Central memory CD4-positive, alpha-beta T cell (primary cell): ENCODE measurements at places on chromosomes 4 and X.

DNA sequence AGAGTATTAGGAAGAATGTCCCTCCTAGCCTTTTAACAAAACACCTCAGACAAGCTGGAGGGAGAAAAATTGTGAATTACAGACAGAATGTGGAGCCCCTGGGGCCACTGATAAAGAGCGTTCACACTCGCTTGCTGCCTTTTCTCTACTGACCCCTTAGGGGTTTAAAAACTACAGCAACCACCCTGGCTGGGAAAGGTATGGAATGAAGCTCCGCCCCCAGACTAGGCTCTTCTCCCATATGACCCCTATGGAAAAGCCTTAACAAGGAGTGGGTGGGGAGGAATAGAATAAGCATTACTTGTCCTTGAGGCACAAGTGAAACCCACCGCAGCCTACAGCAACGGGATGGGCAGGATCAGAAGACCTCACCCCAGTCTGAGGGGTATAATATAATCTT, 26.3 kb downstream of the ANKRD50 start:
- DNase-seq = no peak

DNA sequence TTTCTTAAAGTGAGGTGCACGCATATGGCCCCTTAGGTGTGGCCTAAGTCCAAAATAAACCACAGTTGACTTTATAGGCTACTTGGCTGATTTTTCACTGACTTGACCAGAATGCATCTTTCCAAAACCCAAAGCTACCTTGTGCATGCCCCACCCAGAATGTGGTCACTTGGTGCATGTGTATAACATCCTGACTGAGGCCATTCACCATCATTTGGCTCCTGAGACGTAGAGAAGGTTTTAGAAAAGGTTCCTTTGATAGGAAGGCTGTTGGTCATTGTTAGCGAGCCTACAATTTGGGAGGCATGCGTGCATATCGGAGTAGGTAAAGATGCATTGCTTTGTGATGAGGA, 84.6 kb downstream of the PLAC1 start:
- no peak for DNase-seq

- DNase-seq = no peak
These were observed 38.6 kb downstream of the MAGEB17 start for GRCh38 chrX:16205840-16206239.

DNA sequence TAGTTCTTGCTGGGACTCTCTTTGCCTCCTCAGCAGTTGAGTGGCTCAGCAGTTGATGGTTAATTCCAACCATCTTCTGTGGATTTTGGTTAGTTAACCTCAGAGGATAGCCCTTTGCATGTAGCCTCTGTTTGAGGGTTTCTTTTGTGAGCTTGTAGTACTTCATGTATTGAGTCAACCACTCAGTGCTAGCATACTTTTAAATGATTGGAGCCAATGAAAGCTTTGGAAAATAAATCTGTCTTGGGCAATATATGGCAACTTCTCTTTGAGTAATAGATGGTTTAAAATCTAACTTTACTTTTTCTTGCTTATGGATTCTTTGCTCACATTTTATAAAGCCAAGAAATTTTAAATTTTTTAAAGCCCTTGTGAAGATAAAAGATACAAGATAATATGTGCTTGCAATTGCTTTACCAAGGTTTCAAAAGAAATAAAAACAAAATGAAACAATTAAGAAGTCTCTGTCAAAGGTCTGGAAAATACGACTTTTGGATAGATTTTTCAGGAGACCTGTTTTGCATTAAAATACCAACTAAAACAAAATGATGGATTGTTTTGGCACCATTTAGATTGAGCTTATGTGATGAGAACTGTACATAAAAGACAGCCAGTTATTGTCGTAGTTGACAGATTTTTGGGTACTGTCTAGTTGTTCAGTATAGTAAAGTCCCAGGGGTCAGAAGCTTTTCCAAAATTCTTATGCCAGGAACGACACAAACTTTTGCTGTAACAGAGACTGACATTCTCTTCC, 181.9 kb downstream of the SPRY1 start:
- DNase-seq = no peak

- DNase-seq = no peak
These were observed 8.3 kb downstream of the S100G start for GRCh38 chrX:16658284-16658683.

GRCh38 chr4:81565142-81565870, 93.6 kb upstream of the RASGEF1B start:
- DNase-seq = no peak

- DNase-seq = no peak
These were observed 50.1 kb downstream of the RASGEF1B start for GRCh38 chr4:81421346-81422218.

- DNase-seq = no peak
These were observed 165.3 kb downstream of the GLRA2 start for GRCh38 chrX:14694611-14695010.

- no peak for DNase-seq
These were observed 154.5 kb downstream of the ATP10D start for GRCh38 chr4:47639531-47639930.

DNA sequence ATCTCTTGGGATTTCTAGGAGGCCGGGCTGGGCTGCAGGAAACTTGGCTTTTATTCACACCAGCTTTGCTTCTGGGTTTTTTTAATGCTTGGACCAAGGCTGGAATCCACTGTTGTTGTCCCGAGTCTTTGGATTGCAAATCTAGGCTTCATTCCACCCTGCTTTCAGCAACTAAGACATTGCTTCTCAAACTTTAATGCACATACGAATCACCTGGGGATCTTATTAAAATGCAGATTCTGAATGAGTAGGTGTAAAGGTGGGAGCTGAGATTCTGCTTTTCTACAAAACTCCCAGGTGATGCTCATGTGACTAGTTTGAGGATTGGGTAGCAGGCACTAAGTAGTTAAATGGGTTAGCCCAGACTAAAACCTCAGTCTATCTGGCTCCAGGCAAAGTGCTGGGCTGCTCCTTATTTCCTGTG, 39.2 kb upstream of the GPC4 start:
- no peak for DNase-seq

DNA sequence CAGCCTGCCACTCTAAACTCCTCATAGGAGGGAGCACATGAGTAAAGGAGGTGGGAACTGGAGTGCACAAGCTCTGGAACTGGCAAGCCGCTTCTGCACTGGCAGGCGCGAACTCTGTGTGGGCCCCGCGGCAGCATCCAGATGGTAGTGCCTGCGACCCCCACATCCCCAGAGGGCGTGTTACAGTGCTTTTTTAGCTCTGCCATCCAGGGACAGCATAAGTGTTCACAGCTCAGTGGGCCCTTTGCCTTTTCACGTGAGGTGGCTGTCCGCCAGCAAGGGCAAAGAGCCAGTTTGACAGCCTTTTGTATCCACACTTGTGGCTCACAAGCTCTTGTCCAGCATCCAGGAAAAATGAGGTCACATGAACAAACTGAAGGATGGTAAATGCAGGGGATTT, 581.6 kb upstream of the DIAPH2 start:
- no peak for DNase-seq

DNA sequence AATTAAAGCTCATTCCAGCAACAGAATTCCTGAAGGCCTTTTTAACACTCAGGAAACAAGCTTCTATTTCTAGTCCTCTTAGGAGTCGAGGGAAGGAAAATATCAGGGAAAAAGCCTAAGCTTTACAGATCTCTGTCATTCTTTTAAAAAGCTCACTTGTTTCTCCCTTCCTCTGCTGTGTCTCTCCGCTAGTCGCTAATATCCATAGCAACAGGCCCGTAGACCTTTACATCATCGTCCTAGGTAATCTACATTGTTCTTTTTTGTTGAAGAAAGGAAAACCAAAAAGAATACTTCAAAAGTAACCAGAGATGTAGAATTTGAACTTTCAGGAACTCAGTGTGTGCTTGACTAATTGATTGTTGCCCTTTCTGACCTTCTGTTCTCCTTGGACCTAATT, 45.9 kb upstream of the MTMR1 start:
- DNase-seq = no peak

DNA sequence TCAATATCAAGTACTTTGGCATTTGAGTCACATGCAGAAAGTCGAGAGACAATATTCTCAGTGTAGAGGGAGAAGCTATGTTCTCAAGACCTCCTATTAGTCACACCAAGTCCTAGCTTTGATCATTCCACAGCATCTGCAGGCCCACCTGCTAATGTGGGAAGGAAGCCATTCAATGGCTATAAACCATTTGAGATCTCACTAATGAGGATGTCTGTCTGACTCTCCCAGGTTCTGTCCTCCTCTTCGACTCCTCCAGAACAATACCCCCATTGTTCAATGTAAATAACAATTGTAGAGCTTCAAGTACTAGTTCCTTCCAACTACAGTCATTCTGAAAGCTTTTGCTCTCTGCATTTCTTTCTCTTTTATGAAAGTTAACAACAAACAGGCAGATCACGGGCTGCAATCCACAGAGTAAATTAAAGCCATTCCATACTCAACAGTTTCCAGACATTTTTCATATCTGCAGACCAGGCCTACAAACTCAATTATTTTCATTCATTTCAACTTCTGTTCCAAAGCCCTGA, 140.2 kb upstream of the EDNRA start:
- DNase-seq = no peak

DNA sequence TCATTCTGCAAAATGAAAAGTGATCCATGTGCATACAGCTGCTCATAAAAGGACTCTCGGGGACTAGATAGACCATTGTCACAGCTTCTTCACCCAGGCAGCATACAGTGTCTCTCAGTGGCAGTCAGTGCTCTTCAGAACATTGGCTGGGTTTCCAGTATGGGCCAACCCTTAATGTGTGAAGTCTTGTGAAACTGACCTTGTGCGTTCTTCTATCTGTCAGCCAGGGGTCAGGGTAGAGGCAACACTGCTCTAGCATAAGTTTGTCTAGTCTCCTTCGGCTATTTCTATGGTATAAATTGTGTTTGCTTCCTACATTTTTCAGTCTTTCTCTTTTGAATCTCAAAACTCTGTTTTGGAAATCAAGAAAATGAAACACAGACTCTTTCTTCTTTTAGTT, 37.0 kb upstream of the SMIM31 start:
- DNase-seq = no peak

- no peak for DNase-seq
These were observed 322.1 kb upstream of the ARX start for GRCh38 chrX:25337841-25338240.

- no peak for DNase-seq
These were observed 2325.2 kb downstream of the PCDH7 start for GRCh38 chr4:33045334-33045733.

- no peak for DNase-seq
These were observed 4.2 kb downstream of the SLC30A9 start for GRCh38 chr4:41994461-41994985.

DNA sequence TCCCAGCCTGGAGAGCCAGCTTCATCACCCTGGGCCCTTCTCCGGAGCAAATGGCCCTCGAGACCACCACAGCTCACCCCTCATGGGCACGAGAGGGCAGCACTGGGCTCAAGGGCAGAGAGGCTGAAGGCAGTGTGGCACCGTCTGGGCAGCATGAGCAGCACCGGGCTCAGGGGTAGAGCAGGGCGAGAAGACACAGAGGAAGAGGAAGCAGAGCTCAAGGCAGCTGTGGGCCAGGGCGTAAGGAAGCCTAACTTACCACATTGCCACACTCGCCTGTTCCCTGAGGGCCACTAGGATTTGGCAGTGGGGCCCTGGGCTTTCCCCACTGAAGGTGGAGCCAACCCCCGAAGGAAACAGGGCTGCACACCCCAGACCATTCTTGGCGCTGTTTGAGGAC, 15.5 kb downstream of the ZNF185 start:
- DNase-seq = no peak

DNA sequence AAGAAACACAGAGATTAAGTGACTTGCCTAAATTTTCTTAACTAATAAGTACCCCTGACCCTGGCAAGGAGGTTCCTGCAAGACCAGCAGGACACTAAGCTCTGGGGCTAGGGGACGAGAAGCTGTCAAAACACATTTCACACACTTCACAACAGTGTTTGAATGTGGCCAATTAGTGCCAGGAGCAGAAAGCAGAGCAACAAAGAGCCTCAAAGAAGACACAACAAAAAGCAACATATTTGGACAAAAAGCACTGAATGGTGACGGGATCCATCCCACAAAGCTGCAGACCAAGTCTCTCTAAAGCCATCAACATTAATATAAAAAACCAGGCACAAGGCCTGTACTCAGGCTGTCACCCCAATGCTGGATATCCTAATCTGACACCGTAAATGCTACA, 361.9 kb upstream of the RASGEF1B start:
- no peak for DNase-seq

DNA sequence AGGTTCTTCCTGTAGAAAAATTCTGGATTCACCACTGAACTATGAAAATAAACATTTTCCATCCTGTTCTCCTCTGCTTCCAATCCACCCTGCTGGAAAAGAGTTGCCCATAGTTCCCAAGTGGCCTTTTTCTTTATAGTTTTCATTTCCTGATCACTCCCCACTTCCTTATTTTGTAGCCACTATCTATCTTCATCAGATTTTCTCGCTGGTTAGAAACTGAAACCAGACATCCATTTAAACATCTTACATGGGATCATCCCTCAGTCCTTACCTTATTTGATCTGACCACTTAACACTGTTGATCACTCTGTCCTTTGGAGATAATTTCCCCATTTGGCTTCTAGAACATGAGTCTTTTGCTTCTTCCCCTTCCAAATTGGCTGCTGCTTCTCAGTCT, 42.2 kb upstream of the SCOC start:
- no peak for DNase-seq

GRCh38 chrX:131830400-131831184, 192.5 kb upstream of the STK26 start:
- peak; percentile 65 for DNase-seq

GRCh38 chr4:7788193-7788592, 151.5 kb downstream of the AFAP1 start:
- DNase-seq = no peak

GRCh38 chrX:23365541-23365940, 30.9 kb downstream of the PTCHD1 start:
- DNase-seq = no peak

- no peak for DNase-seq
These were observed 97.7 kb downstream of the ARHGAP10 start for GRCh38 chr4:147829401-147830101.

DNA sequence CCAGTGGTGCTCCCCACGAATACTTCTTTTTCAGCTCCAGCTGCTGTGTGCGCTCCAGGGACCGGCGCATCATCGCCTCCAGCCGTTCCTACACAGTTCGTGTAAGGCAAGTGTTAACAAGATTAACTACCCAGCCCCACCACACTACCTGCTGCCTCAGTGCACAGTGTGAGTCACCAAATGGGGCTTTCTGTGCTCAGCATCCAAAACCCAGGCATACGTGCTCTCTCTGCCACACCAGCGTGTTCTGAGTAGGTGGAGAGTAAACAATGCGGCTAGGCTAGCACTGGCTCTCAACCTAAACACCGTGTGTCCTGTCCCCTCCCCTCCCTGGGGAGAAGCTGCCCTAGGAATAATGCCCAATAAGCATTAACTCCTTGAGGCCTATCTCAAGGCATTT, 60.0 kb downstream of the MAP7D2 start:
- DNase-seq = no peak

GRCh38 chr4:78688366-78688765, 87.8 kb upstream of the BMP2K start:
- DNase-seq = no peak

- DNase-seq = peak; percentile 28
These were observed 22.6 kb downstream of the WDR1 start for GRCh38 chr4:10093801-10094552.

GRCh38 chr4:81509191-81509590, 37.5 kb upstream of the RASGEF1B start:
- DNase-seq = no peak

GRCh38 chr4:3283483-3283882, 9.3 kb upstream of the RGS12 start:
- no peak for DNase-seq

GRCh38 chr4:169567916-169568315, 44.5 kb downstream of the NEK1 start:
- no peak for DNase-seq
